ENCODE measurements at places on chromosomes 4 and X. TPM values are rescaled to one million over a fixed set of nuclear protein-coding genes. Genes with fewer than 3 reads are reported as not detected.

XG gene
- total RNA-seq: not detected

- DNase-seq: peak; percentile 87
- no peaks in the 10 kb centered on the region for H3K27me3 ChIP-seq
- no peaks in the 10 kb centered on the region for H3K4me1 ChIP-seq
Observed at GRCh38 chr4:123396307-123397143, at the start of gene SPRY1. TSS of gene SPRY1 (plus strand) at chr4:123396795. CDS start at chr4:123401592, 4,797 bp downstream.

DNA sequence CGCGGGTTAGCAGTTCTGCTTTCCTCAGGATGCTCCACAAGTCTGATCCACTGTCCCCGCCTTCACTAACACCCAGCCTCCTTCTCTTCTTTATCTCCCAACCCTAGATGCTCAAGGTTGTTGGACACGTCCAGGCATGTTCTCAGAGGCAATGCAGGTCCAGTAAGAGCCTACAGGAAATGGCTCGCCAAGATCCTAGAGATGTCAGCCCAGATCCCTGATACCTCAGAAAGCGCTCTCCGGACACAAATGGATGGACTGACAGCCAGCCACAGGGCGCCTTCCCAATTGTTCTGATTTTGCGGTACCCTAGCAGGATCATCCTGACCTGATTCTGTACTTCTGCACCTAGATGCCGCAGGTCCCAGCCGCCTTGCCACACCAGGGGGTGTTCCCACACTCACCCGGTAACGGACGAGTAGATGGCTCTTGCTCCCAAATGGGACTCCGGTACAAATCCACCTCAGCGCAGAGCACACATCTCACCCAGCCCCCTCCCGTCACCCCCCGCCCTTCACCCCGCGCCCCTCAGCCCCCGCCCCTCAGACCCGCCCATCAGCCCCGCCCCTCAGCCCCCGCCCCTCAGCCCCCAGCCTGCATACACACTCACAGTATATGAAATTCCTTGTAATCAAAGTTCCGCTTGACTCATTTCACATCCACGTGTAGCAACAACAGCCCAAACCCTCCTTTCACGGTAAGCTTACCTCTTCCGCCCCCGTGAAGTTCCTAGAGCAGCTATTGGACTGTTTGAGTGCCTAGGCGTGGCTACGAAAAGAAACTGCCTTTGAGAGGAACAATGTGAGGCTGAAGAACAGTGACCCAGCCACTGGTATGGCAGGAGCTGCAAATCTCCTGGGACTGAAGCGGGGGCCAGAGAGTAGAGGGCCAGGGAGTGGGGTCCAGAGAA, at the start of gene EDA2R:
Gene EDA2R, minus strand, starts transcription at position 488 of the 910 bp plus-strand sequence. CDS start 23,058 bp downstream, outside the sequence.
- H3K36me3 ChIP-seq: no peaks in the 10 kb centered on the region
- no peak for DNase-seq
- H3K27me3 ChIP-seq: no peaks in the 10 kb centered on the region
- H3K4me3 ChIP-seq: no peak within 1 kb of the TSS

DGAT2L6 gene
- total RNA-seq: not detected

ETDB gene
- not detected for total RNA-seq

DCAF16 gene
- 4.2 TPM for total RNA-seq

GRCh38 chr4:9703391-9703790, 78.0 kb upstream of the DRD5 start:
- no peaks in the 10 kb centered on the region for H3K27me3 ChIP-seq
- peak; percentile 27 for DNase-seq
- H3K36me3 ChIP-seq: no peaks in the 10 kb centered on the region

MAGEE2 gene
- not detected for total RNA-seq

CENPVL1 gene
- not detected for total RNA-seq

- no peaks in the 10 kb centered on the region for H3K36me3 ChIP-seq
- DNase-seq: no peak
- H3K27me3 ChIP-seq: no peaks in the 10 kb centered on the region
- H3K4me3 ChIP-seq: no peak overlapping the region
- no peaks in the 10 kb centered on the region for H3K4me1 ChIP-seq
- peak overlapping the region; percentile 37 for H3K27ac ChIP-seq
Observed at GRCh38 chr4:76957004-76957738, 7.6 kb downstream of the SEPTIN11 start.

GRCh38 chrX:49960061-49960460, 37.7 kb downstream of the CLCN5 start:
- no peak overlapping the region for H3K4me3 ChIP-seq
- H3K36me3 ChIP-seq: no peaks in the 10 kb centered on the region
- H3K27me3 ChIP-seq: peaks cover 6% of the 10 kb centered on the region
- H3K27ac ChIP-seq: no peak overlapping the region
- no peak for DNase-seq

IL13RA1 gene
- total RNA-seq: 87.8 TPM

DNA sequence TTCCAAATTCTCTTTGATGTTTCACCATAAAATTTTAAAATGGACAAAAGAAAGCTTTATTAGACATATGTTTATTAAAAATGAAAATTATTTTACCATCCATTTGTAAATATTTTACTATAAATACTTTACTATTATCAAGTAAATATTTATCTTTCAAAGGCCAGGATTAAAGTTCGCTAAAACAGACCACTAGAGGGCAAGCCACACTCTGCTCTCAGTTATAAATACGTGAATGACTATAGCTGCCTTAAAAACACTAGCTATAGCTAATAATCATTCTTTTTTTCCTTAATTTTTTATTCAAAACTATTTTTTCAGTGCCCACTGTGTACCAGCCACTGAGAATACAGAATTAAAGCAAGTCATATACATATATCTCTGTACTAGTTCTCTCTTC, 38.6 kb downstream of the UNC5C start:
- H3K27ac ChIP-seq: no peak overlapping the region
- H3K27me3 ChIP-seq: no peaks in the 10 kb centered on the region
- no peak for DNase-seq

GRCh38 chr4:17616283-17616682, 1.8 kb downstream of the MED28 start:
- no peak overlapping the region for H3K27ac ChIP-seq
- H3K4me1 ChIP-seq: peaks cover 13% of the 10 kb centered on the region
- H3K36me3 ChIP-seq: no peaks in the 10 kb centered on the region

TMPRSS11F gene
- total RNA-seq: not detected

DNA sequence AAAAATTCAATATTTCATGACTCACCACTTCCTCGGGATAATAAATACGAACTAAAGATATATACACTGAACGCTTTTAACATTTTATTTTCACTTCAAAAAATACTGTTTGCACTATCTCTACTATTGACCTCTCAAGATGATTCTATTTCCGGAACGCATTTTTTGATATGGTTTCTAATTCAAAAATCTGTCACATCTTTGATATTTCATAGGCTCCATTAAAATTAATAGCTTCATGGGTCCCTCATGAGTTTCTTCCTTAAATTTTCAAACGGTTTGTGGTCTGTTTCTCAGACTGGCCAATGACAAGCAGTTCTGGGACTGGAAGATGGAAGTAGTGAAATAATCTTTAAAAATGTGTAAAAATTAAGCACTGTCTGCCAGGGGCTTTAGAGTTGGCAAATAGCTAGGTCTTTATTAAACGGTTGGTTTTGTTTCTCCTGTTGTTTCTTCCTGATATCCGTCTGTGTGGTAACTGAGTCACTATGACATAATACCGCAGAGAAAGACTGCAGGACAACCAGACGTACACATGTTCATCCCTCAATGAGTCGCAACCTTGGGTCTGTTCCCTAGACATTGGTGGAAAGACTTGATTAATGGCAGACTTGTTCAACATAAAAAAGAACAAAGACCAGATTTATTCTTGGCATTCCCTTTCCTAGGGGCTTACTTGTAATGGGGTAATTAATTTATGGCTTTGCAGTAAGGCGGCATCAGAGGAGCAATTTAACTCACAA, 133.8 kb downstream of the PALLD start:
- no peak for DNase-seq
- H3K27ac ChIP-seq: no peak overlapping the region
- H3K4me3 ChIP-seq: no peak overlapping the region
- H3K27me3 ChIP-seq: no peaks in the 10 kb centered on the region
- peaks cover 5% of the 10 kb centered on the region for H3K4me1 ChIP-seq

SPANXC gene
- total RNA-seq: not detected

GRCh38 chrX:17077361-17077760, 130.9 kb downstream of the REPS2 start:
- no peaks in the 10 kb centered on the region for H3K4me1 ChIP-seq
- H3K27ac ChIP-seq: no peak overlapping the region
- no peak for DNase-seq
- H3K27me3 ChIP-seq: no peaks in the 10 kb centered on the region

NLGN4X gene
- total RNA-seq: 1.5 TPM

- no peaks in the 10 kb centered on the region for H3K4me1 ChIP-seq
- no peak overlapping the region for H3K4me3 ChIP-seq
- no peak overlapping the region for H3K27ac ChIP-seq
- no peaks in the 10 kb centered on the region for H3K27me3 ChIP-seq
- no peak for DNase-seq
Observed at GRCh38 chrX:79130857-79131256, 13.6 kb upstream of the GPR174 start.

TRIM75 gene
- total RNA-seq: not detected

ENPEP gene
- 26.3 TPM for total RNA-seq

GRCh38 chrX:101391831-101392230, 1.0 kb downstream of the RPL36A start:
- no peaks in the 10 kb centered on the region for H3K27me3 ChIP-seq
- no peak for DNase-seq
- no peak overlapping the region for H3K27ac ChIP-seq
- H3K4me1 ChIP-seq: no peaks in the 10 kb centered on the region
- H3K36me3 ChIP-seq: peaks cover 3% of the 10 kb centered on the region

DNA sequence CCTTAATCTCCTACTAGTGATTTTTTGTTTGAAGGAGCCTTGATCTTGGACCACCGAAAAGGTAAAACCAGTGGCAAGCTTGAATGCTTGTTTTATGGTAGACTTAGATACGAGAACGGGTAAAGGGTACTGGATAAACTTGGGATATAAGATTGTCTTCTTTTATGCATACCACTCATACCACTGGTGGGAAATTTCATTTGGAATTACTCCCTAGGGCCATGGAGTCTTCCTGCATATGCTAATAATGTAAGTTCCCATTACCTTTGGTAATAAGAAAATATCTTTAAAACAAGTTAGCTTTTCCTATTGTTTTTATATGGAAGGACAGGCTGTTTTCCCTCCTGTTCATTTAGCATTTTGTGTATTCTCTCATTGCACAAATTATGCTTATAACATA, 11.7 kb downstream of the SMARCAD1 start:
- DNase-seq: no peak
- no peak overlapping the region for H3K27ac ChIP-seq
- no peaks in the 10 kb centered on the region for H3K4me1 ChIP-seq
- no peaks in the 10 kb centered on the region for H3K27me3 ChIP-seq
- H3K4me3 ChIP-seq: no peak overlapping the region

CFAP99 gene
- 0.86 TPM for total RNA-seq

DNA sequence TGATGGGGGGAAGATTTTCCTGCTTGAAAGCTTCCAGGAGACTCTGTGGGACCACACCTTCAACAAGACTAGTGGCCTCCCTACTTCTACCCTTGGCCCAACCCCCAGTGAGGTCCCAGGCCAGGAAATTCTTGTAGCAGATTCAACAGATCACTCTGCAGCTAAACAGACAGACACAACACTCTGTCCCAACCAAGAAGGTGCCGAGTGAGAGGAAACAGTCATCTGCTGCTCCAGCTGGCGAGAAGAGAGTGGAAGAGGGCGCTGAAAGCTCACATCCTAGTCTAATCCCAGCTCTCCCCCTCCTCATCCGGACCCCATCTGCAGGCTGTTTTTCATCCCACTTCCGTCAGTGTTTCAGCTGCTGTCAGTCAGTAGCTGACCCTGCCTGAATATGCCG, 63.4 kb downstream of the CHRDL1 start:
- H3K27me3 ChIP-seq: no peaks in the 10 kb centered on the region
- H3K4me3 ChIP-seq: no peak overlapping the region
- DNase-seq: no peak
- no peaks in the 10 kb centered on the region for H3K4me1 ChIP-seq
- no peak overlapping the region for H3K27ac ChIP-seq

DNA sequence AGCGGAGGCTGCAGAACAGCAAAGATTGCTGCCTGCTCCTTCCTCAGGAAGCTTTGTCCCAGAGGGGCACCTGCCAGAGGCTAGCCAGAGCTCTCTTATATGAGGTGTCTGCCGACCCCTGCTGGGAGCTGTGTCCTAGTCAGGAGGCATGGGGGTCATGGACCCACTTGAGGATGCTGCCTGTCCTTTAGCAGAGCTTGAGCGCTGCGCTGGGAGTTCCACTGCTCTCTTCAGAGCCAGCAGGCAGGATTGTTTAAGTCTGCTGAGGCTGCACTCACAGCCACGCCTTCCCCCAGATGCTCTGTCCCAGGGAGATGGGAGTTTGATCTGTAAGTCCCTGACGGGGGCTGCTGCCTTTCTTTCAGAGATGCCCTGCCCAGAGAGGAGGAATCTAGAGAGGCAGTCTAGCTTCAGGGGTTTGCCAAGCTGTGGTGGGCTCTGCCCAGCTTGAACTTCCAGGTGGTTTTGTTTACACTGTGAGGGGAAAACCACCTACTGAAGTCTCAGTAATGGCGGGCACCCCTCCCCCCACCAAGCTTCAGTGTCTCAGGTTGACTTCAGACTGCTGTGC, 10.9 kb downstream of the DCK start:
- H3K27me3 ChIP-seq: no peaks in the 10 kb centered on the region
- no peak overlapping the region for H3K27ac ChIP-seq
- H3K4me3 ChIP-seq: no peak overlapping the region
- DNase-seq: no peak
- no peaks in the 10 kb centered on the region for H3K4me1 ChIP-seq
- no peaks in the 10 kb centered on the region for H3K36me3 ChIP-seq

ESX1 gene
- total RNA-seq: not detected

BEX1 gene
- total RNA-seq: 0.31 TPM

DNA sequence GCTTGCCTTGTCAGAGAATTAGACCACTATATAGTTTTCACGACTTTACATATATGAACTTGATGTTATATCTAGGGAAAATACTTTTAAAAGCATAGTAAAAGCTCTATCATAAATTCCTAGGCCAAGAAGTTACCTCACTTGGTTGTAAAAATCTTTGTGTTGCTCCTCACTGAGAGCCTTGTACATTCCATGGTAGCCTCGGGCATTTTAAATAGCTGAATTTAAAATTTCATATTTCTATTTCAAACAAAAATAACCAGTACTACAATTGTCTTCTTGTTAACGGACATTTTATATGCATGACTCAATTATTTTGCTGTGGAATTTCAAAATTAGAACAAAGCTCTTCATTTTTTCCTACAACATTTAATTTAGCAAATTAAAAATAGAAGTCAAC, 107.6 kb downstream of the MID1 start:
- no peak overlapping the region for H3K27ac ChIP-seq
- H3K4me1 ChIP-seq: no peaks in the 10 kb centered on the region
- H3K27me3 ChIP-seq: no peaks in the 10 kb centered on the region
- H3K4me3 ChIP-seq: no peak overlapping the region

FAM200B gene
- 11.8 TPM for total RNA-seq

DNA sequence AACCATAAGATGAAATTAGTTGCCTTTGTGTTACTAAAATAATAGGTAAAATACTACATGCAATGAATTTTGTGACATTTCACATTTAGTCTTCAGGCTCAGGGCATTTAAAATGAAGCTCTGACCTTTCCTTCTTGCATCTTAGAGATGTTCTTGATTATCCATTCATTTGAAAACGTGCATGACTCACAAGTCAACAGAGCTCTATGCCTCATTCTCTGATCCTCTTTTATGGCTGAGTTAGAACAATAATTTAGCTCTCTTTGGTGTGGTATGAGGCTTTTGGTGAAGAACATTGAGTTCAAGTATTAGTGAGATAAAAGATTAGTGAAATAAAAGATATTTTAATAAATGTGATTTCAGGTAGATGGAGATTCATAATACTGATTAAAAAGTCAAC, 66.5 kb downstream of the TIGD2 start:
- no peak overlapping the region for H3K27ac ChIP-seq
- H3K36me3 ChIP-seq: no peaks in the 10 kb centered on the region
- no peaks in the 10 kb centered on the region for H3K27me3 ChIP-seq
- no peak overlapping the region for H3K4me3 ChIP-seq
- no peaks in the 10 kb centered on the region for H3K4me1 ChIP-seq

CT83 gene
- not detected for total RNA-seq

SOX3 gene
- not detected for total RNA-seq

MAGEA9B gene
- not detected for total RNA-seq

VCX3B gene
- not detected for total RNA-seq

All from right lobe of liver (tissue), 6 donors.